ENCODE measurements at places on chromosomes 4 and X.

GRCh38 chr4:62193761-62194160, 993.6 kb downstream of the ADGRL3 start:
- no peak for DNase-seq

GRCh38 chrX:63128509-63128908, 222.6 kb downstream of the SPIN4 start:
- DNase-seq = no peak

DNA sequence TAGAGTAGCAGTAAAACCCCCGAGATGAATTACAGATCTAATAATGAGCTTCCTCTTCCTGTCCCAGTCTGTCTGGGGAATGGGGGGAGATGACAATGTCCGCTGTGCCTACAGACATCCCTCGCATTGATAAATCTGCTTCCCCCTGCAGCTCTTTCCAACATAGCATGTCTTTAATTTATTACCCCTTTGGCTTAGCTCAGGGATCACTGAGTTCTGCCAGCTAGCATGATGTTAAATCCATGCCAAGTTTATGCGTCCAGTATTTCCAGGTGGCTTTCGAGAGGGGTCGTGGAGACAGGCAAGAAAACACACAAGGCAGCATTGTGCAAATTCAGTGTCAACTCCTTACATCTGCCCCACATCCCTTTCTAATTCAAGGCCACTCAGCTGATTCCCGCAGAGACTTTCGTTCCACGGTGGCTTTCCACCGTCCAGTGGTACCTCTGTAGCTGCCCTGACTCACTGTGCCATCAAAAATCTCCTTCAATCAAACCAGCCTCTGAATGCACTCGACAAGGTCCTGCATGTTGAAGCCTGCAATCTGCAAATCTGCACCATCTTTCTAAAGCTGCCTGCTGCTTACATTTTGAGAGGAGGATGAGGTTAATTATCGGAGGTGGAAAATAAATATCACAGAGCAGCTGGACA, 75.1 kb downstream of the MXRA5 start:
- no peak for DNase-seq

GRCh38 chr4:41822325-41822724, 73.8 kb upstream of the PHOX2B start:
- no peak for DNase-seq

GRCh38 chr4:98613453-98614075, 44.8 kb downstream of the TSPAN5 start:
- DNase-seq = no peak

DNA sequence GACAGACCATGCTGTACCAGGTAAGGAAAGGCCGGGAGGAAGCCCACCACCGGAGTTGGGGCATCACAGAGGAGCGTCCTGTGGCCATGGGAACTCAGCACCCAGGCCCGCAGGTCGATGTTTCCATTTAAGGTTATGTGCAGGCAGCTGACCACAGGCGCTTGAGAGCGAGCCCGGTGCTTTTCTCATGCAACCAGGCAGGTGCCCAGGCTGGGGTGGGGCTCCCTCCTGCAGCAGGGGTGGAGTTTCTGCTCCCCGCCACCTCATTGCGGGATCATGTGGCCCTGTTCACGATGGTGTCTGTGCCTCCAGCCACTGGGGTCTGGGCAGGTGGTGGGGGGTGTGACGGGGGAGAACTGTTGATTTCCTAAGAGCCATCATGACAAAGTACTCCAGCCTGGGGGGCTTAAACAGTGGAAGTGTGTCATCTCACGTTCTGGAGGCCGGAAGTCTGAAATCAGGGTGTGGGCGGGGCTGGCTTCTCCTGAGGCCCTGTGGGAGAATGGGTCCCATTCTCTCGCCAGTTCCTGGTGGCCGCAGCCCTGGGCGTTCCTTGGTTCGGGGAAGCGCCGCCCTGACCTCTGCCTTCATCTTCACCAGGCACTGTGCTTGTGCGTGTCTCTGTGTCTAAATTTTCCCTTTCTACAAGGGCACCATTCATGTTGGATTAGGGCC, 60.9 kb downstream of the CPZ start:
- no peak for DNase-seq

- DNase-seq = no peak
These were observed 48.8 kb downstream of the PPP2R2C start for GRCh38 chr4:6423575-6423974.

DNA sequence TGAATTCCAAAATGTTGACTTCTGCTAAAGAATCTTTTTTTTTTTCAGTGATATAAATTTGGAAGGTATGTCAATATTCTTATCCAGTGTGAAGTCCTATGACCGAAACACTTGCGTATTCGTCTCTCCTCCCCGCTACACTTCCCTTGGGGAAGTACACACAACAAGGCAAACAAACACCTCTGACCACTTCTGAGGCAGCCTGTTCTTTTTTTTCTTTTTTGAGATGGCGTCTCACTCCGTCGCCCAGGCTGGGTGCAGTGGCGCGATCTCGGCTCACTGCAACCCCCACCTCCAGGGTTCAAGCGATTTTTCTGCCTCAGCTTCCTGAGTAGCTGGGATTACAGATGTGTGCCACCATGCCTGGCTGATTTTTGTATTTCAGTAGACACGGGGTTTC, 78.1 kb upstream of the DHRSX start:
- DNase-seq = no peak

DNA sequence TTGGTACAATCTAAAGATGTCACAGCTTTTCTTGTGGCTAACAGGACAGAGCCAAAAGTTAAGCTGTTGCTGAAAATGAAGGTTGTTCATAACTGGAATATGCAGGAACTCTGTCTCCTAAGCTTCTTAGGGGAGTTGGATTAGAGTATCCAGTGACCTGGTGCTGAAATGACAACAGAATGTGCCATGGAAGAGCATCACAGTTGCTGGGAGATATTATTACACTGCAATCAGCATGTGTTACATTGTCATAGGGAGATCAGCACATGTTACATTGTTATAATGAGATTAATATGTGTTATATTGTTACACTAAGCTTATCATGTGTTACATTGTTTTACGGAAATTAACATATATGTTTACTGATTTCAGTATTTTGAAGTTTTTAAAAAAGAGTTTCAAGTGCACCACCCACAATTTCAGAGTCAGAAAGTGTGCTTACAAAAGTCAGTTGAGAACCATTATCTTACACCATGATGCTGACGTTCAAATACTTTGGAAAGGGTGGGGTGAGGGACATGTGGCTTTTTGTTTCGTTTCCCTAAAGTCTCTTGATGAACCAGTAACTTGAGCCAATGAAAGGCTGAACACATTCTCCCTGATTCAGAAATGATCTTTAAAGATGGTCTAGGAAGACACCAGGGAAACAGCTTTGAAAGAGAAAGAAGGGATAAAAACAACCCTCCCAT, 113.4 kb downstream of the DRD5 start:
- no peak for DNase-seq
